ENCODE measurements at places on chromosomes 5 and 9.

DNA sequence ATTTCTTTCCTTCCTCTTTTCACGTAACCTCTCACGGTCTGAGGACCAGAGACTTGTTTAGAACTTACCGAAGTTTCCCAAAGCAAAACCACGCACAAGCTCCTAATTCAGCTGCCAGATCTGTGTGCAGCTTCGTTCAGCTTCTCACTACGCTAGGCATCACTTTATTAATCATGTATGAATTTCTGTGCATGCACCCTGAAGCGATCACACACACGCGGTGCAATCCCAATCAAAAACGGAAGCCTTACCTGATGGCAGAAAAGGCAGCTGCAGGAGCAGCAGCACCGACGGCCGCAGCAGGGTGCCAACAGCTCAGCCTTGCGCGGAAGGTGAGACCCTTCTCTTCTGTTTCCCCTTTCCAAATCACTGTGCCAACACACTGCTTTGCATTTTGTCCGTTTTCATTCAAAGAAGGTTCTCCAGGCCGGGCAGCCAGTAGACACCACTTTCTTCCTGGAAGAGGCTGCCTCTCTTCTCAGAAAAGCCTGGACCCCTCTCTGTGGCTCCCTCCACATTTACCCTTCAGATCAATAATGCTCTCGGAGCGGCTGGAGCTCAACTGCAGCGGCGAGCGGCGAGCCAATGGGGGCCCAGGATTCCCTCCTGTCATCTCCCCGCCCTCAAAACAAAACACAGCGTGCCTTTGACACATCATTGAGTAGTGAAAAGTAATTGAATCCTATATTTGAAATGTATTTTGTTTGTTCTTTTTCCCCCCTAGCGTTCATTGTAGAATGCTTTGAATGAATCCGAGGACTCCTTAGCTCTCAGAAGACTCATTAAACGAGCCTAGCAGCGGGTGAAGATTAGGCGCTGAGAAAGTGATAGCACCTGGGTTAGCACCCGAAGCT, at the start of gene CDH12:
Gene CDH12, minus strand, starts transcription at position 538 of the 854 bp plus-strand sequence.
- no peak for DNase-seq

- no peak for DNase-seq
Observed at GRCh38 chr5:171633776-171634470, 151.7 kb upstream of the SMIM23 start.

DNA sequence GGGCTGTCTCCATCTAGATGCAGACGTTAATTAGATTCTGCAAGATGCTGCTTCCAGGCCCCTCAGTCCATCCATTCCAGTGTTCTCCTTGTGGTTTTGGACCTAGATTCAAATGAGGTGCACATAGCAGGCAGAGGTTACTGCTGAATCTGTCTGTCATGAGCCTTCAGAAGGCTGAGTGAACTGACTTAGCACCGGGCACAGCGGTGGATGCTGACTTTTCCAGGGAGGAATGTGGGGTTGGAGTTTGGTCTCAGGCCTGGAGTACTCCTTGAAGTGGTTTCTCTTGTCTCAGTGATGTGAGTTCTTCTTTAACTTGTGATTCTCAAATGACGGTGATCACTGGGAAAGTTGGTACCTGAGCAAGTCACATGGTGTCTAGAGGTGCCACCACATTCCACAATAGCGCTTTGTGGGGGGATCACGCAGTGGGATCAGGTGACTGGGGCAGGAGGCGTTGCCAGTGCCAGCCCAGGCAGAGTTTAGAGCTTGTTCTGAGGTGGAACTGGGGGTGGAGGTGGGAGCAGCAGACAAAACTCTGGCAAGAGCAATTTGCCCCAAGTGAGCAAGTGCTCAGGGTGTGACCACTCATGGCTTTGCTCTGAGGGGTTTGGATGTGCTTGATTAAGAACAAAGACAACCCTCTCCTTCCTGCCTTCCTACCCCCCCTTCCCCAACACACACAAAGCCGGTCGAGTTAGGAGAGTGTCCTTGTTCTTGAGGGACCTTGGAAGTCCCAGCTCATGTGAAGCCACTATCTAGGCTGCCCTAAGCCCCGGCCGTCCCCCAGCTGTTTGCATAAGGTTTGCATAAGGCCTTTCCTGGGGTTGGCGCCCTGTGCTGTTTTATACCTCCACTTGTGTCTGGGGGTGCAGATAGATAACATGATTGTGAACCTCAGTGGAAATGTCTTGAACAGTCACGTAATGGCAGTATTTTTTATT, 25.1 kb downstream of the JADE2 start:
- no peak for DNase-seq

GRCh38 chr9:4740388-4740637, 689 bp downstream of the AK3 start:
- DNase-seq = no peak
